Stimulated activated naive CD8-positive, alpha-beta T cell treated with anti-CD3 and anti-CD28 coated beads, Interleukin-15, amount 100 ng/mL, for 72 hours (primary cell): ENCODE measurements at places on chromosomes 1 and 21.

DNA sequence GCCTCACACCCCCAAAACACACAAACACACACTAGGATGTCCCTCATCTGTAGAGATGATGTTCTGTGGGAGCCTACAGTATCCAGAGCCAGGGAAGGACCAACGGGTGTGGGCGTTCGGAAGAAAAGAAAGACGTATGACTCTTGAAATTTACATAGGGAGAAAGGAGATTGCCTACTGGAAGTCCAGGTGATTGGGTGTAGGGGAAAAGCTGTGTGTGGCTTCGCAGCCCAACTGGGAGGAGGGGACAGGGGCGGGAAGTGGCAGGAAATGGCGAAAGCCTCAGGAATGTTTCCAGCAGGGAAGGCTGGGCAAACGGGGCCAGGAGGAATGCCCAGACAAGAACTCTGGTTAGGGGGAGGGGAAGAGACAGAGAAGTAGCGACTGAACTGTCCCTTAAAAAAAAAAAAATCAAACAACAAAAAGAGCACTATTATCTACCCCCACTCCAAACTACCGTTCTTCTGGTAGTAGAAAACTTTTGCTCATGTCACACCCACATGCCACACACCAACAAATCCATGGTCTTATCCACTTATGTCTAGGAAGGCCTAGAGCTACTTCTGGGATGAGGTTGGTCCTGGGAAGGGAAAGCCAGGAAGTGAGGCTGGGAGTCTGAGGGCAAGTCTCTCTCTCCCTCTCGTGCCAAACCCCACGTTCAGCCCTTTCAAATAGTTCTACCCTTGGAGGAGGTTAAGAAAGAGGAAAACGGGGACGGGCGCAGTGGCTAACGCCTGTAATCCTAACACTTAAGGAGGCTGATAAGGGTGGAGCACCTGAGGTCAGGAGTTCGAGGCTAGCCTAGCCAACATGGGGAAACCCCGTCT is 1.8 kb upstream of the CKS1B start:
- no peak for DNase-seq

GRCh38 chr1:39915499-39916129 is 13.9 kb upstream of the MYCL start:
- no peak for DNase-seq

DNA sequence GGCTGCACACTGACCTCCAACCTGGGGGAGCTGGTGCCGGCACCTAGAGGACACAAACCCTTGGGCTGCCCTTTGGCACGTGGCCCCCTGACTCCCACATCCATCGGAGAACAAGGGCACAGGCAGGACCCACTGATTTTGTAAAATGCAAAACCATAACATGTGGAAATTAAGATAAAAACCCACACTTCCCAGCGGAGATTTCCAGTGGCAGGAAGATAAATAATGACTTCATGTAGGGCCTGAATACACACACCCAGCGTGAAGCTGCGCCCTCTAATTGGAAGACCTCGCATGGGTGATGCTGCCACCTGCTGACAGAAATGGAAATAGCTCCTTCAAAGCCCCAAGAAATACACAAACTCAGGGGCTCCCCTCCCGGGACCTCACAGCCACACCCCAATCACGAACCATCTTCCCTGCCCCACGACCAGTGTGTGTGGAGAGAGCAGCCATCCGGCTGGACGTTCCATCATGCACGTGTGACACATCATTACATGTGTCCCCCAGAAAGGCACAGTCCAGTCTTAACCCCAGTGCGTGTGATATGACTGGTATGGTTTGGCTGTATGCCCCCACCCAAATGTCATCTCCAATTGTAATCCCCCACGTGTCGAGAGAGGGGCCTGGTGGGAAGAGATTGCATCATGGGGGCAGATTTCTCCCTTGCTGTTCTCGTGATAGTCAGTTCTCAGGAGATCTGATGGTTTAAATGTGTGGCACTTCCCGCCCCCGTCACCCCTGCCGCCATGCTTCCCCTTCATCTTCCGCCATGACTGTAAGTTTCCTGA is 5.7 kb upstream of the TPRG1L start:
- peak; percentile 75 for DNase-seq

- no peak for DNase-seq
These were observed 258.7 kb upstream of the AJAP1 start for GRCh38 chr1:4395676-4396075.

DNA sequence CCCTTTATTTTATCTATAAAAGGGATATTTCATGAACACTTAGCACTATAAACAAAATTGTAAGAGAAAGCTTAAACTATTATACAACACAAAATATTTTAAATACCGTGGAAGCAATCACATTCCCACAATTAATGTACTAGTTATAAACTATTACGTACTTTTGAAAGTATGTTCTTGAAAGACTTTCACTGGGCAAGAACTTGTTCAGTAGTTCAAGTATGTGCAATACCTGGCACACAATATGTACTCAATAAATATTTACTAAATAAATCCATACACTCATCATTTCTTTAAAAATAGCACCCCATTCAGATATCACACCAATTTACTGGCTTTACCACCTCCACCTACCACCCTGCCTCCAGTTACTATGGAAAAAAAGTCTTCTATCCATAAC is 12.6 kb upstream of the FMO2 start:
- DNase-seq = no peak

DNA sequence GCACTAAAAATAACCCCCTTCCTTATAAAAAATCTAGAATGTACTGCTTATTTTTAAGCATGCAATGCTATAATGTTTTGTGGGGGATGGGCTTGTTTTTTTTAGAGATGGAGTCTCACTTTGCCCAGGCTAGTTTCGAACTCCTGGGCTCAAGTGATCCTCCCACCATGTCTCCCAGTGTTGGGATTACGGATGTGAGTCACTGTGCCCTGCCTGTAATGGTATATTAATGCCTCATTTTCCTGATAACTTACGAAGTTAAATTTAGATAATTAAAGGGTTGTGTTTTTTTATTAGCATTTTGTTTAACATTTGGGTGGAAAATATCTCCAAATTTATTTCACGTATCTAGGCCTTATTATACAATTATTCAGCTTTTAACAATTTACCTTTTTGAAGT is 6.5 kb downstream of the RNF11 start:
- DNase-seq = no peak

- DNase-seq = no peak
These were observed 24.4 kb upstream of the GPR153 start for GRCh38 chr1:6285336-6285735.

GRCh38 chr21:35294231-35294898 is 245.3 kb upstream of the RUNX1 start:
- DNase-seq = no peak

DNA sequence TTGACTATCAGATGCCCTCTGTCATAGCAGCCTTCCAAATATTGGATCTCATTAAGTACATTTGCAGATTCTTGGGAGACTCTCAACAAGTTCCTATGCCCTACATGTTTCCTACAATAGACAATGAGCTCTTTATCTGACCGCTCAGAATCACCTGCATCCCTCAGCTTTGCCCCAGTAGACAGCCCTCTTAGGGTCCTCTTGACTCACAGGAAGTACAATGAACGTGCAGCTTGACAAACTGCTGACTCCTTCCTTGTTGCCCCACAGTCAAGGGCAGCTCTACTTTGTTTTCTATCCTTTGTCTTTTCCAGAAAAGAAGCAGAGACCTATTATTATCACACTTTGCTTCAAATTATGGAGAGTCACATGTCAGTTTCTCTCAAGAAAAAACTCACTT is 27.6 kb downstream of the SLC44A5 start:
- no peak for DNase-seq

DNA sequence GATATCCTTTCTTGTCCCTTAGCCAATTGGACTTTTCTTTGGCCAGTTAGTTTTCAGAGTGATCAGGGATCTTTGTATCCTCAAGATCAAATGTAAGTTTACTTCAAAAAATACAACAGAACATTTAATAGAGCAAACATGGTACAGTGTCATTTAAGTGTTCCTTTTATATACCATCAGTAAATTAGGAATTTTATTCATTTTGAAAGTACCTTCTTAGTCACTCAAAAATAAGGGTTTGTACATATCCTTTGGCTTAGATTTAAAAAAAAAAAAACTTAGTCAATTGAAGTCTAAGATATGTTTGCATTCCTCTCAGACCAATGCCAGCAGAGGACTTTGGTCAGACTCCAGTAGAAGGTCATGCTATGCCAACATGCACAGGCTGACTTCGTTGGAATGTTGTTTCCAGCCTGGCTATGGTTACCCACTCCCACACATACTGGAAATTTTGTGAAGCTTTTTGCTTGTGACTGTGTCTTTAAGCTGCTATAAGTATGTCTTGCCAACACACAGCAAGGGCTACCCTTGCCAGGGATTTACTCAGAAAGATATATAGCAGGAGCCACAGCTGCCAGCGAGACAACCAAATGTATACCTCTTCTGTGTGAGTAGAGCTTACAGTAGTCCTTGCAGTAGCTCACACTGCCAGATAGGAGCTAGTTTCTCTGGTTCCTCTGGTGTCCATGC is 81.5 kb upstream of the LRIF1 start:
- no peak for DNase-seq

DNA sequence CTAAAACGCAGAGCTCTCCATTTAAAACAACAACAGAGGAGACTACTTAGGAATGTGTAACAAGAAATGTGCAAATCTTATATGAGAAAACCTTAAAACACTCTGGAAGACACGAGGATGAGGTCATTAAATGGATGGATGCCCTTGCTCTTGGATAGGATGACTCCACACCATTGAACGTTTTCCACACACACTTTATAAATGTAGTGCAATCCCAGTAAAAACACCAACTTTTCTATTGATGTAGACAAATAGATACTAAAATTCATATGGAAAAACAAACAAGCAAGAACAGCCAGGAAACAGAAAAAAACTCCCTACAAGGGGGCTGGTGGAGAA is 18.4 kb upstream of the COL6A1 start:
- no peak for DNase-seq

DNA sequence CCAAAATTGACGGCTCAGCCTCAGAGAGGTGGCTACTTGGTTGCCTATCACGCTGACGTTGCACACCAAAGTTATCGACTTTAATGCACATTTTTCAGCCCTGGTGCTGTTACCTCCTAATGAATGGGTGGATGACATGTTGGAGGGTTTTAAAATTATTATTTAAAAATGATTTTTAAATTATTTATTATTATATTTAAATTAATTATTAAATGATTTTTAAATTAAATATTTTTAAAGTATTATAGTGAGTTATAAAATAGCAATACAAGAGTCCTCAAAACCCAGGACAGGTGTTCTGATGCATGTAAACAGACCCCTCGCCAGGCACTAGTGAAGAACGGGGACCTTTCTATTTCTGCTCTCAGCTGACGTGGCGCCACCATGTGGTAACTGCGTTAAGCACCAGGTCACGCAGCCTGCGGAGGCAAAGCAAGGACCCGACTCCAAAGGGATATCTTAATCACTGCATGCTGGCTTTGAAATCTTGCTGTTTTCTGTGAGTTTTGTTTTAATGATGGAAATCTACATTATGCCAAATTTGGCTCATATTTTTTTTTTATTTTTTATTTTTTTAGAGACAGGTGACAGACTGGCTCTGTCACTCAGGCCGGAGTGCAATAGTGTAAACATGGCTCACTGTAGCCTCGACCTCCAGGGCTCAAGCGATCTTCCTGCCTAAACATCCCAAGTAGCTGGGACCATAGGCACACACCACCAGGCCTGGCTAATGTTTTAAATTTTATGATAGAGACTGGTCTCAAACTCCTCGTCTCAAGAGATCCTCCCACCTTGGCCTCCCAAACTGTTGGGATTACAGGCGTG is 22.6 kb downstream of the CASP9 start:
- peak; percentile 62 for DNase-seq

DNA sequence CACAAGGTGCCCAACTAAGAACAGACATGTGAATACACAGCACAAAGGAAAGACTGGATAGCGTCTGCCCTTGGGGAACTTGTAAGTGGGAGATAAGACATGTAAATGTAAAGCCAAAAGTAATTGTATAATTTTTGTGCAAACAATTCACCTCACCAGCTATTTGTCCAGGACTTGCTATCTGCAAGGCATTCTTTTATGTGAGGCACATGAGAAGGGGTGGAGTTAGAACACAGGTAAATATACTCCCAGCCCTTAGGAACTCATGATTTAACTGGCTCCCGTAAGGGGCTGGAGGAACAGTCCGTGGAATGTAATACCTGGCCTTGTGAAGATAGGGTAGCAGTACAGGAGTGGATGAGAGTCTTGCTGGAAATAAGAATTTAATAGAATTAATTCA is 61.3 kb downstream of the CDK18 start:
- no peak for DNase-seq

- no peak for DNase-seq
These were observed 584.1 kb downstream of the AJAP1 start for GRCh38 chr1:5238351-5239130.

GRCh38 chr1:200432586-200432985 is 22.8 kb upstream of the ZNF281 start:
- DNase-seq = no peak

DNA sequence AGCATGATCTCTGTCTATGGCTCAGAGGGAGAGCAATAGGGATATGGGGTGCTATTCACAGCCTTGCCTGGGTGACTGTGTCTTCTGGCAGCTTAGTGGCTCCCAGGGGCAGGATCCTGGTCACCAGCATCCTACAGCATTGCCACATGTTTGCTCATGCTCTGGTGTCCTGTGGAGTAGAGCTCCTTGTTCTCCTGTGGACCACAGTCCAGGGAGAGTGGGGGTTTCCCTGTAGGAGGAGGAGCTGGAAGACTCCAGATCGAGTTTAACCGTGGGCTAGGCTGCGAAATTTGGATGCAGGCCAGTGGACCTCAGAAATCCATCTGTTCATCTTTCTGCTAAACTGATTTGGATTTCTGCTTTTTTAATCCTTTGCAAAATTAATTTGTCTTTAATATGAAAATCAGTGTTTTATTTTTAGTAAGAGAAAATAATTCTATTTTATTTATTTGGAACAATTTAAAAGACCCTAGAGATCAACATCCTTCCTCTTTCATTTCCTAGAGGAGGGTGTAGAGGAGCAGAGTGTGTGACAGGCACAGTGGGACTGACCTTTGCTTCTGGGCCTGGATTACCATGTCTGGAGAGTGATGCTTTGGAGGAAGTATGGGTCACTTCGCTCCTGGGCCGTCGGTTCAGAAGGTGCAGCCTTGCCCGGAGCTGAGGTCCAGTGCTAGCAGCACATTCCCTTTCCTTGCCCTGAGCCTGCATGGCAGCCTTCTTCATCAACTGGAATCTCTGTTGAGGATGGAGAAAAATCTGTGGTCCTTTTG is 17.4 kb downstream of the ADARB1 start:
- no peak for DNase-seq

DNA sequence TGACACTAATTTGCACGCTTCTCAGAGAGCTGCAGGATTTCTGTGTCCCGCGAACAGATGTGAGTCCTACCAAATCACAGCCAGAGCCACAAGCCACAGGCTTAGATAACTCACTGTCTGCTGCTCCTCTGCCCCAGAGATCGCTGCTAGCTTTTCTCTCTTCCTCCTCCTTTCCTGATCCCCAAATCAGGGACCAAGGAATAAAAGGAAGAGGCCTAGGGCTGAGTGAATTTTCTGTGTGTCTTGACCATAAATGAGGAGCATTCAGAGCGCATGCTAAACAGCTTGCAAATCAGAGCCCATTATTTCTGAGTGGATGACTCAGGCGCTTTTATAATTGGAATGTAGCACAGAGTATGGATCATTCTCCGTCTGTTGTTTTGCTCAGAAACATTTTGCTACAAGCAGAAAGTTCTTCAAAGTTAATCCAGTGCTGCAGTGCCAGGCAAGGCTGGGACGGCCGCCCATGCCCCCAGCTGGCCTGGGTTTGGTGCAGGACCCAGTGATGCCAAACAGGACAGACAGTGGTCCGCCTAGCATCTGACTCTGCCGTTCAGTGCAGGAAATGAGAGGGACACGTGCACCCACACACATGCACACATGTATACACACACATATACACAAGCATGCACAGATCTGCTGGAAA is 38.2 kb downstream of the KCNAB2 start:
- no peak for DNase-seq

- peak; percentile 66 for DNase-seq
These were observed 18.8 kb downstream of the ADGRB2 start for GRCh38 chr1:31745096-31745945.
